ENCODE measurements at places on chromosomes 16 and 17.

DNA sequence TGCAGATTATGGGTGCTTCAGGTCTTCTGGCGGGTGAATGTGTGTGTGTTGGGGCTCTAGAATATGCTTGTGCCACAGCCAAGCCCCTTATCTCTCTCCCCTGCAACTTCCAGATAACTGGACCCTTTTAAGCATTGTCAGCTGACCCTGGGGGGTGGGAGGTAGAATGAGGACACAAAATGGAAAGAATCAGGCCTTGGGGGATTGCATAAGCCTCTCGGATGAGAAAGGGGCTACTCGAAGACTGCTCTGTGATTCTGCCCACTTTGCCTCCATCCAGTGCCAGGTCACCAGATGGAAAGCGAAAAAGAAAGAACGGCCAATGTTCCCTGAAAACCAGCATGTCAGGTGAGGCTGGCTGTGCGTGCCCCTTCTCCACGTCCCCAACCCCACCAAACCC, 13.8 kb downstream of the THRA start:
- no peak for DNase-seq

DNA sequence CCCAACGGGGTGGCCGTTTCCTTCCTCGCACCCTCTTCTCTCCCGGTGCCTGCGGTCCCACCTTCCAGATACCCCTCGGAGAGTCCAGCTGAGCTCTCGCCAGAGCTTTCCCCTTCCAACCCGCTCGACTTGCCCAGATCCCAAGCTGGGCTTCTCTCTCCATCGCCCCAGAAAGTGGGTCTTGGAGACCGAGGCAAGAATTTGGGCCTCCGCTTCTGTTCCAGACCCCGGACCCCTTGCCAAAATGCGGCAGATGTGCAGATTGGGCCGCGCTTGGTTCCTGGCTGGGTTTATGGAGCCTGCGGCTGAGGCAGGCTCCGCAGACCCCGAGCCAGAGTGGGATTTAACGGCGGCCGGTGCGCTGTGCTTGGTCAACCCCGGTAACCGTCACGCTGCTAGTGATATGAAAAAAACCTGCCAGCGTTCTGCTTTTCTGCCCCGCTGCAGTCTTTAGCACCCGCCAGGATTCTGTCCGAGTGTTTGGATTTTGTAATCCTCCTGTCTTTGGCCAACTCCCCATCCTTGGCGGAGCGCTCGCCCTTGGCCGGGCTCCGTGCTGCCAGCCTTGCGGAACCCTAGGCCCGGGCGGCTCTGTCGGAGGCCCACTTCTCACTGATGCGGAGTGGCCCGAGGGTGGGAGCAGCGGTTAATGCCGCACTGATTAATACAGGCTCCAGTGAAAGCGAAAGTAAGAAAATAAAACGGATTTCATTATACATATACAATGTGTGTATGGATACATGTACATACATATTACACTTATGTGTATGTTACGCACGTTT, 754 bp upstream of the SLFN11 start:
- peak; percentile 55 for DNase-seq

GRCh38 chr16:11624636-11625607, 38.2 kb upstream of the LITAF start:
- no peak for DNase-seq

DNA sequence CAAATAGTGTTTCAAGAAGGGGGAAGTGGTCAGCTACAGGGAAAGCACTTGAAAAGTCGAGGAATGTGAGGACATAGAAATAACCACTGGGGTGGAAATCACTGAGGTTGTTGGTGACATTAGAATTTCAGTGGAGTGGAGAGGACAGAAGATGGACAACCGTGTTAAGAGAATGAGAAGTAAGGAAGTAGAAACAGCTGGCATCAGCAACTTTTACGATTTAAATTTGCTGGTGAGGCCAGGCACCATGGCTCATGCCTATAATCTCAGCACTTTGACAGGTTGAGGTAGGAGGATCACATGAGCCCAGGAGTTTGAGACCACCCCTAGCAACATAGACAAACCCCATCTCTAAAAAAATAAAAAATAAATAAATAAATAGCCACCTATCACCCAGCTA, 83.2 kb upstream of the PSMD7 start:
- no peak for DNase-seq
